ENCODE measurements at places on chromosomes 11 and 22.

DNA sequence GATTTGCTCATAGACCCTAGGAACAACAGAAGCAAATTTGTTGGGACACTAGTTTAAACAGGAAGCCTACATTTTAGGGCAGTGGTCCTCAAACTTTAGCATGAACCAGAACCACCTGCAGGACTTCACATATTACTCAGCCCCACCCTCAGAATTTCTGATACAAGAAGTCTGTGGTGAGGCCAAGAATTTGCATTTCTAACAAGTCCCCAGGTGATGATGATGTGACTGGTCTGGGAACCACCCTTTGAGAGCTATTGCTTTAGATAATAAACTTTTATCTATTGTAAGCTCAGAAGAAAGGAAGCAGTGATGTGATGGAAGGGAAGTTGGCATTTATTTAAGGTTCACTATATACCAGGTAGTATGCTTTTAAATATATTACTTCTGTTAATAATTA lies 194.0 kb downstream of the FAM181B start:
- no peak for DNase-seq

DNA sequence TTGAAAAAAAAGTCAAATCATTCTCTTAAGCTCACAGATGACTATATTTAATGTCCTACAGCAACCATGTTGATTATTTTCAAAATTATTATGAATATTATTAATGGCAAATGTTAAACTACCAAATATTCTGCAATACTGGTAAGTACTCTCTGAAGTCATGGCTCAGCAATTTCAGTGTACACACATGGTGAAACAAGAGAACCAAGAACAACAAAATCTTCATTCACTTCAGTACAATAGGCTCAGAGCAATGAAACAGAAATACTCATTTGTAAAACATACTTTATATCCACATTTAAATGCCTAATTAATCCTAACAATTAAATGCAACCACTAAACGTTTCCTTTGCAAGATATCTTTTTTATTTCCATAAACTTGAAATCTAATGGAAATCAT lies 347.2 kb downstream of the TTC28 start:
- no peak for DNase-seq

DNA sequence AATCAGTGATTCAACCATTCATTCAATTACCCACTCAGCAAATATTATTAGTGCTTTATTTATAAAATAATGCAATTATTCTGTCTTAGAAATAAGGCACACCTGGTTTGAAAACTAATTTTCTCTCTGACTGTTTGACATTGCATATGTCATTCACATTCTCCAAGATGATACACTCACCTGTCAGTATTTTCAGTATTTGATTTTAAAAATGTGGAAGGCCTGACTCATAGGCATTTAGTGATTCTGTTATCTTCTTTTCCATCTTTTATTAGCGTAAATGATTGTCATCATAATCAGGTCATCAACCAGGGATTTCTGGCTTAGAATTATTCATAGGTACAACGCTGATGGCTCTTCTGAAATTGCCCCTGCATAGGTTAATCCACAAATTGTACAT lies 480.9 kb downstream of the CNTN5 start:
- DNase-seq = no peak

GRCh38 chr22:49951986-49952896 lies 8.3 kb upstream of the PIM3 start:
- DNase-seq = no peak

GRCh38 chr22:31272522-31273446 lies 19.5 kb downstream of the PIK3IP1 start:
- peak; percentile 76 for DNase-seq

DNA sequence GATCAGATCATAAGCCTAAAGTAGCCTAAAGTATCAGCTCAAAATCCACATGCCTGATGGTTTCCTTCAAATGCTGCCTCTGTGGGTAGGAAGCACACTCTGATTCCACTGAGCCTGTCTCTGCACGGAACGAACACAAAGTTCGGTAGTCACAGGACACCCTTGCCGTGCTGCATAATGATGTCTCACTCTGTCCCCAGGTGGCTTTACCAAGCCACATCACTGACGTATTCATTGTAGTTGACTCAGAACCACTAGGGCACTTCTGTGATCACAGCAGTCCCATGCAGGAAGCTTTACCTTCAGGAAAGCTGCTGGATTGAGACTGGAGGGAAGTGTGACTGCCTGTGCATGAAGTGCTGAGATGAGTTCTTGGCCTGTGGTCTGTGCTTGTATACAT lies 147.7 kb downstream of the ATXN10 start:
- no peak for DNase-seq

- no peak for DNase-seq
Observed at GRCh38 chr22:44906999-44907644, 102.7 kb downstream of the PHF21B start.

DNA sequence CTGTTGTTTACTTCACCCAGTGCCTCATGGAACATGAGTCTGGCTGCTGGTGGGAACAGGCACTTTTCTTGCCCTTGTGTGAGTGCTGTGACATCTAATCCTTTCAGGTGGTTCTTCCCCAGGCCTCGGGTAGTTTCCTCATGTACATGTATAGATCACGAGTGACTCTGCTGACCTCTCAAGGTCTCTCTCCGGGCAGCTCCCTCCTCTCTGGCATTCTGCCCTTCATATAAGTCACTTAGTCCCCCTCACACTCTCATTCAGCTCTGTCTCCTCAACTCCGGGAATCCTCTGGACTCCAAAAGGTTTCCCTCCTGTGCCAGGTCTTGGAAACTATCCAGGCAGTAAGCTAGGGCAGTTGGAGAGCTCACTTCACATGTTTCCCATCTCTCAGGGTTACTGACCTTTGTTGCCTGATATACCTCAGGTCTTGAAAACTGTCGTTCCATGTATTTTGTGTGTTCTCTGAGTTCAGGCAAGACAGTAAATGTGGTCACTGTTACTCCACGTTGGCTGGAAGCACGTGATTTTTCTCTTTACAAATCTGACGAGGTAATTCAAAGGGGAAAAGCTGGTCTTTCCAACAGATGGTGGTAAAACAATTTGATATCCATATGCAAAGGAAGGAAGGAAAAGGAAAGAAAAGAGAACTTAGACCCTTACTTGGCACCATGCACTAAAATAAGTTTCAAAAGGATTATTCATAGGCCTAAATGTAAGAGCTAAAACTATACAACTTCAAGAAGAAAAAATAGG lies 40.5 kb upstream of the PITPNB start:
- DNase-seq = no peak

- no peak for DNase-seq
Observed at GRCh38 chr22:39183991-39184585, 31.6 kb upstream of the CBX7 start.

GRCh38 chr22:38455076-38455529 lies at the start of gene KCNJ4:
Gene KCNJ4, minus strand, starts transcription at chr22:38455199. Its CDS starts 27,067 bp downstream, at chr22:38428132.
- no peak for DNase-seq

DNA sequence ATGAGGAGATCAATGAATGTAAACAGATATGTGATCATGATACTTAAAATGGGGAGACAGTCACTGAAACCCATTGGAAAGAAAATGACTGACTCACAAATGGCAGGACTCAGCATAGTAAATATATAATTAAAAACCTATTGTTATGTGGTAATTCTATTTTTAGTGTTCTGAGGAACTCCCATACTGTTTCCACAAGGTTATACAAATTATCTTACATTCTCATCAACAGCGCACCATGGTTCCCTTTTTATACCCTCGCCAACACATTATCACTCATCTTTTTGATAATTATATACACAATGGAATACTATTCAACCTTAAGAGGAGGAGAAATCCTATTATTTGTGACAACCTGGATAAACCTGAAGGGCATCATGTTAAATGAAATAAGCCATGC lies 17.1 kb downstream of the OR5B21 start:
- DNase-seq = no peak

GRCh38 chr22:43014316-43014868 lies 557 bp downstream of the PACSIN2 start:
- DNase-seq = peak; percentile 32

DNA sequence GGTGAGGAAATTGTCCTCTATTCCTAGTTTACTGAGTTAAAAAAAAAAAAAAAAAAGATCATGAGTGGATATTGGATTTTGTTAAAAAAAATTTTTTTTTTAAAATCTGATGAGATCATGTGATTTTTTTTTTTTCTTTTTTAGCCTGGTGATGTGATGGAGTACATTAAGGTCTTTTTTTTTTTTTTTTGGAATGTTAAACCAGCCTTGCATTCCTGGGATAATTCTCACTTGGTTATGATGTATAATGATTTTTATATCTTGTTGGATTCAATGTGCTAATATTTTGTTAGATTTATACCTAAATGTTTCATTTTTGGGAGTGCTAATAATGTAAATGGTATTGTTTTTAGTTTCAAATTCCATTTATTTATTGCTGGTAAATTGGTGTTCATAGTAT lies 43.3 kb downstream of the DDX10 start:
- no peak for DNase-seq

GRCh38 chr11:116980136-116980793 lies 118.0 kb downstream of the SIK3 start:
- DNase-seq = no peak

GRCh38 chr11:102599642-102600261 lies 25.4 kb downstream of the MMP20 start:
- peak; percentile 43 for DNase-seq

DNA sequence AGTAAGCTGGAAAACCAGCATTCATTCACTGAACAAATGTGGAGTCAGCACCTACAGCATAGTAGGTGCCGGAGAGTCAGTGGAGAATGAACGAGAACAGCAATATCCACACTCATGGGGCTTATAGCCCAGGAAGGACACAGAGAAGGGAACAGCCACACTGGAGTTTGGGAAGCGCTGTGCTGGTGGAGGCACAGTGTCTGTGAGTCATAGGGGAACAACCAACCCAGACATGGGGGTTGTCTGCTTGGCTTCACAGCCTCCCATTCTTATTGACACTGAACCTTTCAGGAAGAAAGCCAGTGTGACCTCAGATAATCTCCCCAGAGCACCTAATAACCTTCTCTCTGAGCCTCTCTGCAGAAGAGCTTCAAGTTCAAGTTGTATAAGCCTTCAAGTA lies 56.6 kb upstream of the UBASH3B start:
- DNase-seq = no peak

- DNase-seq = no peak
Observed at GRCh38 chr11:129866311-129866710, 29.1 kb downstream of the NFRKB start.

- DNase-seq = no peak
Observed at GRCh38 chr11:17077240-17077519, 287 bp downstream of the RPS13 start.

- DNase-seq = peak; percentile 82
Observed at GRCh38 chr11:1453611-1454034, 33.0 kb downstream of the MOB2 start.

GRCh38 chr11:128407962-128408361 lies 179.4 kb downstream of the ETS1 start:
- DNase-seq = no peak

DNA sequence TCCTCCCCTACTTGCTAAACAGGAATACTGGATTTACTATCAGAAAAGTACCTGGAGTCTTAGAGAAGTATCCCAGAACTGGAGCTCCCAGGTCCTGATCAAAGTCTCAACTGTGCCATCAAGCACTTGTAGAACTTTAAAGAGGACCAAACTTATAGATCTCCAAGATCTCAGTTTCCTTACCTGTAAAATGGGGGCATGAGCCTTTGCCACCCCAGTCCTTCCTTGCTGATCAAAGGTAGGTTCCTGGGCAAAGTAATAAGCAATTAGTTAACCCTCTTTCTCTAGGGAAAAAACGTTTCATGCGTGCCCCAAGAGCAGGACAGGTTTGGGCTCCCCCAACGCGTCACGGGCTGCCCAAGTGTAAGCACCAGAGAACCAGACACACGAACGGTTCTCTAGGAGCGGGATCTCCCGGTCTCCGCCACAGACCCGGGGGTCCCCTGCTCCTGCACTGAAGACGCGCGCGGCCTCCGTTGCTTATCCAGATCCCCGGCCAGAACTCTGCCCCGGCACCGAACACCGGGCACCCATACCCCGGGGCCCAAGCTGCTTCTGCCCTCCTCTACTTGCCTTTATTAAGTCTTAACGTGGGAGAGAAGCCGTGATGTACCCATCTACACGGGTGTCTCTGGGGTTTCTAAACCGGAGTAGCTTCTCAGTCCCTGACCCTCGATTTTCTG lies 505 bp downstream of the ZNF214 start:
- DNase-seq = no peak

DNA sequence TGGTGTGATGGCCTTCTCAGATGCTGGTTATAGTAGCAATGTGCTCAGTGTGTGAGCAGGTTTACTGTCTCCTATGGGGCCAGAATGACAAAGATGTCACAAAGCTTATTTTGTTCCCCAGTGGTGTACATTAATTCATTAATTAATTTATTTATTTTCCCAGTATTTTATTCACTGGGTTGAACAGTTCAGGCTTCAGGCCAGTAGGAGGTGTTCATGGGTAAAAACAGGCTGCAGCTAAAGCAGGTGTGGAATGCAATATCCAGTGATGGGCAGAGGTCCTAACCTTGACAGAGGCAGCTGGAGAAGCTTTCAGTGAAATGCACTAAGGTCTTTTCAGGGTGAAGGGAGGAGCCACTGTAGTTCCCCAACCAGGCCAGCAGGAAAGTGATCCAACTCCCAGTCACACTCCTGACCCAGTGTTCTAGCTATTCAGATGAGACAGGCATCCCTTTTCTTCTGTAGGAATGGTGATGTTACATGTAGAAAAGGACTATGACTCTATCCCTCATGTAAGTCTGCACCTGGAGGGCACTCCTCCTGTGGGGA lies 7.8 kb upstream of the FANCF start:
- DNase-seq = no peak

GRCh38 chr11:96763244-96763643 lies 373.4 kb downstream of the JRKL start:
- no peak for DNase-seq

DNA sequence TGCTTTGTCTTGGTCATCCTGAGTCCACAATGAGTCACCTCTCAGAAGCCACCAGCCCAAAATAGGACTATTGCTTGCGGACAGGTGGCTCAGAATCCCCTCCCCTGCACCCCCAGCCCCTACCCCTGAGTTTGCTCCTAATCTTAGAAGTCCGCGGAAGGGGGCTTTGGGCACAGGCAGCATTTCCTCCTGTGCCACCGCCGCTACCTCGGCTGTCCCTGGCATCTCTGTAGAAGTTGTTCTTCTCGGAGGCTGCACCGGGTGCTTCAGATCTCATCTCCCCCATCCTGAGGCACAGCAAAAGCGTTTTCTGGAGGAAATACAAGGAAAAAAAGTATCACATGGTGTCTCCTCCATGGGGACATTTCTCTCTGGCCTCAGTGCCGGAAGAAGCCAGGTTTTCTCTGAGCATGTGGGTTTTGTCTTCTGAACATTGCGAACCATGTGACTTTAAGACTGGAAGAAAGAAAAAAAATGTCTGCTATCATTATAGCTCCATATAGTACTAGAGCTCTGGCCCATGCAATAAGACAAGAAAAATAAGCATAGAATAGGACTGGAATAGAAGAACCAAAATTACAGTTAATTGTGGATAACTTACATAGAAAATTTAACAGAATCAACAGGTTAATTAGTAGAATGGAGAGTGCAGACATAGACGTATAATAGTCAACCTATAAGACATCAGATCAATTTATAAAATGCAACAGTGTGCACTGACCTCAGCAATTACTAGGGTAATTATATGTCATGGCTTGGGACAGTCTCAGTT lies 63.2 kb downstream of the SHISAL1 start:
- no peak for DNase-seq

- DNase-seq = no peak
Observed at GRCh38 chr22:40595497-40596234, 40.9 kb downstream of the MRTFA start.

GRCh38 chr11:90585491-90585890 lies 362.6 kb upstream of the CHORDC1 start:
- DNase-seq = no peak

All from activated naive CD4-positive, alpha-beta T cell treated with anti-CD3 and anti-CD28 coated beads for 36 hours (primary cell).